ENCODE measurements at places on chromosomes 2 and 18.

DNA sequence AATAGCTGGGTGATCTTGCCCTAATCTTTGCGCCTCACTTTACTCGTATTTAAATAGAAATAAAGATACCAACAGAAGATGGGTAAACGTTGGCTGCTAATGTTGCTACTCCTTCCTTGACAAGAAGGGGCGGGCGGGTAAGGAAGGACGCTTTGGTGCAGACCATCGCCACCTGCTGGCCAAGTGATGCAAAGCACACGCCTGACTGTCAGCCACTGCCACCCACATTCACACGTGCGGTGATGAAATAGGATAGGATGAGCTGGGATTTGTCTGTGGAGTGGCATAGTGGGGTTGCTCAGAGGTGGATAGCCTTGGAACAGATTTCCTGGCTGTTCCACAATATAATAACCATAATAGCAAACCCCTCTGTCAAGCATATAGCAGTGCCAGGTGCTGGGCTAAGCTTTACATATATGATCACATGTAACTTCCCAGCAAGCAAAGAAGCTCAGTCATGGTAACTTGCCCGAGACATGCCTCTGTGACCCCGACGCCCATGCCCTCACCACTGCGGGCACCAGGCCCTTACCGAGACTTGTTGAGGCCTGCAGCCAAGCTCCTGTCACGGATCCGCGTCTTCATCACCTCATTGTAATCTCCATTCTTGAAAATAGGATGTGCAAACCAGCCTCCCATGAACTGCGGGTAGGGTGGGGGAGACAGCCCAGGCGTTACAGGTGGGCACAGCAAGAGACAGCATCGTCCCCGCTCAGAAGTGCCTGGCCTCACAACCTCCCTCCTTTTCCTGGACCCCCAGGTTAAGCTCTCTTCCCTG is 39.3 kb downstream of the LCT start:
- peak; percentile 14 for DNase-seq

DNA sequence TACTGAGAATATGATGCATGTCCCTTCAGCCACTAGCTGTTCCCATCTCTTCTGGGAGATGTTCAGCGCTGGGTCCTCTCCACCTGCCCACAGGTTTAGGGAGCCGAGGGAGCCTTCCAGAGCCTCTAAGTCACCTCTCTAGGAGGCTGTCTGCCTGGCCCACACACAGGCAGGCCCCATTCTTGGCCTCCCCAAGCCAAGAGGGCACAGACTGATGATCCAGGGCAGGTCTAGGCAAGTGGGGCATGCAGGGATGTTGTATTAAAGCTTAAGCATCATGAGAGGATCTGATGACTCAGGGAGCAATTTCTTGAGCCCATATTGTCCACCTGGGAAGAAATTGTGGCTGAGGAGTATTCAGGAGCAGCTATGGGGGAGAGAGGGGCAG is 19.9 kb downstream of the TMSB10 start:
- DNase-seq = no peak

DNA sequence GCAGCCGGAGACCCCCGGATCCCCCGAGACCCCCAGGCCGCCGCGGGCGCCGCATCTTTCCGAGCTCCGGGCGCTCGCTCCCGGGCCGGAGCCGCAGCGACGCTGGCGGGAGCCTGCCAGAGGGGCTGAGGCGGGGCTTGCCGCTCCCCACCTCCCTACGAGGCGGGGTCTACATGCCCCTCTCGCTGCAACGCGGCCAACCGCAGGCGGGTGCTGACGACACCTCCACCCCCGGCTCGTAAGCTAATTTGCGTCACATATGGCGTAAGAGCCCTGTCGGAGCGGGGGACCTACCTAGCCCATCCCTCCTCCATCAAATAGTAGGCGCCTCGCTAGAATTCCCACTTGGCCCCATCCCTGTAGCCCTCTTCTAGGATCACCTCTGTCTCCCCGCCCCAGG is at the start of gene PTPRN:
Gene PTPRN (minus strand): TSS at position 124 of the 400 bp plus-strand sequence. CDS start 69 bp downstream, at position 55.
- no peak for DNase-seq

GRCh38 chr2:185137700-185138099 is 539.4 kb downstream of the ZNF804A start:
- no peak for DNase-seq

DNA sequence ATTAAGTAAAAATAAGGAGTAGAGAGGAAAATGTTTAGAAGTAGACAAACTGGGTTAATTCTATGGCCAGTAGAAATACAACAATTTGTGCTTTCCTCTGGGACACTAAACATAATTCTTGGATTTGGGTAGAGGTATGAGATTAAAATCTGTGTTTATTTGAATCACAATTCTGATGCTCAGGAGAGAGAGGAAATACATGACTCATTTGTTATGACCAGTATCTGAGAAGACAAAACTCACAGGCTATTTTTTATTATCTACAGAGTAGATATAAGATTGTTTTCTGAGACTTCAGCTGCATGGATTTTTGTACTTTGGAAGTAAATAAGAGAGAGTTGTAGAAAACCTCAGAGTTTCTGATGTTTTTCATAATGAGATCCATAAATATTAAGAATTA is 315.7 kb upstream of the CWC22 start:
- DNase-seq = no peak

GRCh38 chr2:161415987-161416707 is at the start of gene TBR1:
TSS of gene TBR1 (plus strand) at chr2:161416297. CDS start at chr2:161416411, 114 bp downstream.
- DNase-seq = no peak

DNA sequence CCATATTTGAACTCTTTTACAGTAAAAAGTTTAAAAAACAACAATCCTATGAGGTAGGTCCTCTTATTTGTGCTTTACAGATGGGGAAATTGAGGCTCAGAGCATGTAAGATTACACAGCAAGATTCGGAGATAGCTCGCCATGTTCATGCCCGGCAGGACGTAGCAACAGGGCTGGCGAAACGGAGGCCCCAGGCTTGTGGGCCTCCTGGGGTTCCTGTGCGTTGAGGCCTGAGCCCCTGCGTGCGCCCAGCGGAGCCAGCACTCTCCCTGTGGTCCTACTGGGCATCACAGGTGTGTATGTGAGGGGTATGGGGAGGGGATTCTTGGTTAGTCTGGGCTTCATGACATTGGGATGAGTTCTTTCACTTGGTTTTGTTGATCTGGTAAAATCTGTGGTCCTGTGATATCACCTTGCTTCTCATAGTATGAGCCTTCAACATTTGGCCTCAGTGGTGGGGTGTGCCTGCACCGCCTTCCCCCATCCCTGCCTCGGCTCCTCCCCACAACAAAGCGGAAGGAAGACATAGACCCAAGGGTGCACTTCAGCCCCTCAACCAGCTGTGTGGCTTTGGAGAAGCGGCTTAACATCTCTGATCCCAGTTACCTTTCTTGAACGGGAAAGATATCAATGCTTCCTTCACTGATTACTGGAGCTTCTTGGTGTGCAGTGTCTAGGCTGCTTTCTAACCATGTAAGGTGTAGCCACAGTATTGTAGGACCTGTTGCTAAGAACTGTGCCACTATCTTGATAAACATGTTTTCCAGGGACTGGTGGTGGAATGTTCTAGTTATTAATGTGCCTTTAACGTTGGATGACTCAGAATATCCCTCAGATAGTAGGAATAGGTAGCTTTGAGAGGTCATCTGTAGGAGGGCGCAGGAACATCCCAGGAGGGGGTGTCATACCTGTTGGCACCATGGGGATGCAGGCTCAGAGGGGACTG is 37.2 kb downstream of the HPCAL1 start:
- DNase-seq = no peak

- DNase-seq = no peak
These were observed 58.0 kb downstream of the DDX1 start for GRCh38 chr2:15649561-15650255.

DNA sequence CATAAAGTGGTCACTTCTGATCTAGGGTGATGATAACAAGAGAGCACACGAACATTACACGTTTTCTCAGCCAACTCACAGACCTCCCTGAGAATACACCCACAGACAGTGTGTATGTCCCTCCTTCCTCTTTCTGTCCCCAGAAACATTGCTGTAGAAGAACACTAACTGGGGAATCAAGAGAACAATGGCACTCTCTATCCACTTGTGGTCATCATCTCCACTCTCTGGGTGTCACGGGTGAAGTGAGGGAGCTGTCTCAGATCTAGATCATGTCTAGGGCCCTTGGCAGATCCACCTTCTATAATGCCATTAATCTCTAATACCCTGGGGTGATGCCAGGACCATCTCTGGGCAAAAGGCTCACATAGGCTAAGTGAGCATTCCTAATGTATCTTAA is 97.9 kb downstream of the DNER start:
- no peak for DNase-seq

DNA sequence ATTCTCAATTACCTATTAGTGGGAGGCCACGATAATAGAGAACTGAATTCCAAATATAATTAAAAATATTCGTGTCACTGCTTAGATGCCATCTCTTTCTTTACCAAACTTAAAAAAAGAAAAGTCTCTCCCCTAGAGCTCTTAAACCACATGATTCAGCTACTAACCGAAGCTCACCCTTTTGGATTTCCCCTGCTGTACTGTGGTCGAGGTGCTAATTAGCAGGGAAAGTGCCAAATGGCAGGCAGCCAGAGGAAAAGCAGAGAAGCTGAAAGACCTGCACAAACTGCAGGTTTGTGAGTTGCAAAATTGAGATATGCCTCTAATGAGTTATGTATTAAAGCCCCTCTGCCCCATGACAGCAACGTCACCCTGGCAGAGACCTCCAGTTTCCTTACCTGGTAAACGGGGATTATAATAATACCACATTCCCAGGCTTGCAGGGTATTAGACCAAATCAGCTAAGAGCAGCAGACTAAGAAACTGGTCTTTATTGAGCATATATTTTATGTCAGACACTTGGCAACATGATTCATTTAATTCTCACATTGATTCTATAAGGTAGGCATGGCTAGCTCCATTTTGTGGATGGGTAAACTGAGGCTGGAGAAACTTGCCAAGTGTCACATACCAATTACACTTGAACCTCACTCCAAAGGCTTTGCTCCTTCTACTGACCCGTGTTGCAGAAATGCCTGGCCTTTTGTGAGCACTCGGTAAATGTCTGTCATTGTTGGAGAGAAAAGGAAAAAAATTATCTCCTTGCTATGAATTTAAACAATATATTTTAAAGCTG is 259.7 kb downstream of the LPIN1 start:
- DNase-seq = no peak

DNA sequence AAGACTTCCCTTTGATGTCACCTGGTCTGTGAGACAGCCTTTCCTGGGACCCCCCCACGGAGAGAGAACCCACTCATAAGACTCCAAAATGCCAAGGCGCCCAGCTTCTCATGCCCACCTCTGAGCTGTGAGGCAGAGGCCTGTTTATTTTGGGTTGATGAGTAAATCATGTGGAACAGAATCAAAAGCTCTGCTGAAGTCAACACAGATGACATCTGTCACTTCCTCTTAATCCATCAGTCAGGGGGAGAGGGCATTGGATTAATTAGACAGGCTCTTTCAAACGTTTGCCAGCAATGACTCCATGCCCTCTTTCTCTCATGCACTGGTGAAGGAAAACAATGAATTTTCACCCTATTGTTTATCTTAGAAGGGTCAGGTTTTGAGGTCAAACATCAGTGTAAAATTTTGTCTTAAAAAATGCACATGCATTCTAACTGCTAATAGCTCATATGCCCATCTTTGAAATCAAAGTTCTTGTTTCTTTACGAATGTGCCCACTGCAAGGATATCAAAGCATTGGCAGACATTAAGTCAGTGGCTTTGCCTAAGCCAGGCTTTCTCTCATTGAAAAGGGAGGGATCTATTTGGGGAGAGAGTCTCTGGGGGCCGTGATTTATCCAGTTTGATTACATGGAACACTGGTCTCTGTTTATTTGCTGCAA is 184.1 kb downstream of the ACKR3 start:
- no peak for DNase-seq

- DNase-seq = no peak
These were observed 124.3 kb downstream of the DHRS9 start for GRCh38 chr2:169193618-169194017.

DNA sequence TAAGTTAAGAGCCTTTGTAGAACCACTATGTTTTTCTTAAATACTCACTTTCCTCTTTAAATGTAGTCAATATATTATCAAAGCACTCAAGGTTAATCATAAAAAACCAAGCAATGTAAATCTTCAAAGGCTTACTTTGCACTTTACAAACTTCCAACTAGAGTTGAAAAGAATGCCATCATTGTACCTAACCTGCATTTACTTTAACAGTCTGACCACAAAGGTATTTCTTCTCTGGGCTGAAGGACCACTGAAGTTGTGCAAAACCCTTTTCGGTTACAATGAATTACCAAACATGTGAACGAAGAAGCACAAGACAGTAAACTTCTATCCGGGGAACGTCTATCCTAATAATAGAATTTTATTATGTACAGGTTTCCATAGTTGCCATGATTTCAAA is 3.0 kb downstream of the HNRNPLL start:
- no peak for DNase-seq

DNA sequence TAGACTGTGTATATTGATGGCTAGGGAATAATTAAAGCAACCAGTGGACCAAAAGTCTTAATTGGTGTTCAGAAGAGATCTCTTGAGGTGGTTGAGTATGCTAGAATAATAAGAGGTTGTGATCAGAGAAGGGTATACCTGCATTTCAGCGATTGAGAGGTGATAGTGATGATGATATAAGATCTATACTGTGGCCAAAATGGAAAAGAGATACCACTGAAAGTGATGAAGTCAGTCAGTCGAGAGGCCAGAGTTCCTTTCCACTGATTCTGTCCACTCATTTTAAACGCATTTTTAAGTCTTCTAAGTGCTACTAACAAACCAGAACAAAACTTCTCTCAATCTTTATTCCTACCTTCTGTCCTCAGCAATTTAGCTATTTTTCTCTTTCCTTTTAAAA is 32.9 kb downstream of the ACTR3 start:
- no peak for DNase-seq

DNA sequence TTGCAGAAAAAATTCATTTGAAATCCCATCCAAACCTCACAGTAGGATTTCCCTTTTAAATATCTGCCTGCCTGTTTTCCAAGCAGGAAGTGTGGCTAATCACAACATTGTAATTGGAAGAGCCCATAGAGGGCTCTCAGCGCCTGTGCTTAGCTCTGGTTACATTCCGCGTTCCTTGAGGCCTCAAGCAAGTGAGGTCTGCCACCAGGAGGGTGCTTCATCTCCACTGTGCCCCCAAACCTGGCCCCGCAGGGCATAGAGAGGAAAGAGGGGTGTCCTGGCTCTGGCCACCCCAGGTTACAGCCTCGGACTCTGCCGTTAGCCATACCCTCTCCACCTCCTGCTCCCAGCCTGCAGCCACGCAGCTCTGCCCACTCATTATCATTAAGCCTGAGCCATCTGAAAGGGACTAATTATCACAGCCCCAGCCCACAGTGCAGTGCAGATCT is 214.8 kb downstream of the SP3 start:
- no peak for DNase-seq
